ENCODE measurements at places on chromosomes 11 and 22.
A peak's percentile ranks its signal among the peaks of the same experiment; 100 is the strongest.

DNA sequence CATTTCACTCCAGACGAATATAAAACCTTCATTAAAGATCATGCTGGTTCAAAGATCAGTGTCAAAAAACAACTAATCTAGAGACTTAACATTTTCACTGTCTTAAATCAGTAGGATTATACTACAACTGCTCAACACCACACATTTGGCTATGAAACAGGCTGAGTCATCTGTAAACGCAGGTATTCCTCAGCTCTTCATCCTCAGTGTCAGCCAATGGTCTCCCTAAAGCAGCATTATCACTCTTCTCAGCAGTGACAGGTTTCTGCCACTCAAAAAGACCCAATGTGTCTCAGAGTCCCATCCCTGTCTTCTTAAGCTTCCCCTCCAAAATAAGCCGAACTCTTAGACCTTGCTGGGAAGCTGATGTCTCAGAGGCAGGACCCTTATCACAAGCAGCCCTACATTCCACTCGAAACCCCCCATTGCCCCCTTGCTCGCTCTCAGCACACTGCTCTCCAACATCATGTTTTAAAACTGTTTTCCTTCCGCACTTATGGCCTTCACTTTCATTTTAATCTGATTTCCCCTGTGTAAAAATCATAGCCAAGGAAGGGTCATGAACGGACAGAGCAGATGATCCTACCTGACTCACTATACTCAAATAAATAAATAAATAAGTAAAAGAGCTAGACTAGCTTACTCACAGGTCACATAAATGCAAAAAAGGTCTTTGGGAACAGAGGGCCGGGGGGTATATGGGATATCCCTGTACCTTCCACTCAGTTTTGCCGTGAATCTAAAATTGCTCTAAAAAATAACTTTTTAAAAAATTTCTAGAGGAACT, 23.0 kb downstream of the CDON start:
- DNase-seq = no peak

DNA sequence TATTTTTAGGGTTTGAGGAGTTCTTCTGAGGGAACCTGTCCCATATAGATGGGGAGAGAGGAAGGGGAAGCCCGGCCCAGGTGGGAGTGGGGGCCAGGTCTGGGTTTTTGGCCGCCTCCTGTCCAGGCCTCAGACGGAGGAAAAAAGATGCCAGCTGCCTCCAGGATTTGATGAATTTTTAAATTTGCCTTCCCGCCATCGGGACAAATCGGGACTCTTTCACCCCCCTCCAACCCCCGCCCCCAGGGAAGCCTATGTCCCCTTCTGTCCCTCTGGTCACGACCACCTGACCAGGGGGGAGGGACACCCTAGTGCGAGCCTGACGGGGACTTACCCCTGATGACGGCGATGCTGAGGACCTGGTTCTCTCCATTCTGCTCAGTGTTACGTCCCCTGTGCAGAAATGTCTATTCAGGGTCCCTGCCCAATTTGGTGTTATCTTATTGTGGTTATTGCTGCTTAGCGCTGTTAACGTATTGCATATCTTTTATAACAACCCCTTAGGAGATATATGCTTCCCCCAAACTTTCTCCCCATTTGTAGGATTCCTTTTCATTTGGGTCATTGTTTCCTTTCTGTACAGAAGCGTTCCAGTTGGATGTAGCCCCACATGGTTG, 115.9 kb upstream of the GRK3 start:
- peak; percentile 9 for DNase-seq

DNA sequence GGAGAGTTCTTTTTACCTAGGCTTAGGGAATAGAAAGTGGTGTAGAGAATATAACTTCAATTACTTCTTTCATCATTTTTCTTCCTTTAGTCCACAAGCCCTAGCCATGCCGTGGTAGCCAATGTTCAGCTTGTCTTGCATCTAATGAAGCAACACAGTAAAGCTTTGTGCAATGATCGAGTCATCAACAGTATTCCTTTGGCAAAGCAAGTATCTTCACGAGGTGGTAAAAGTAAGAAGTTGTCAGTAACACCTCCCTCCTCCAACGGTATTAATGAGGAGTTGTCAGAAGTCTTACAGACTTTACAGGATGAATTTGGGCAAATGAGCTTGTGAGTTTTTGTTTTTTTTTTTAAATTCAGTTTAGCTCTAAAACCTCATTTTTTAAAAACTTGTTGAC, 37.4 kb downstream of the CEP57 start:
- DNase-seq = no peak

- DNase-seq = no peak
Observed at GRCh38 chr22:45518580-45518991, 15.9 kb downstream of the FBLN1 start.

GRCh38 chr22:44279069-44279360, 33.7 kb downstream of the SHISAL1 start:
- DNase-seq = peak; percentile 83

DNA sequence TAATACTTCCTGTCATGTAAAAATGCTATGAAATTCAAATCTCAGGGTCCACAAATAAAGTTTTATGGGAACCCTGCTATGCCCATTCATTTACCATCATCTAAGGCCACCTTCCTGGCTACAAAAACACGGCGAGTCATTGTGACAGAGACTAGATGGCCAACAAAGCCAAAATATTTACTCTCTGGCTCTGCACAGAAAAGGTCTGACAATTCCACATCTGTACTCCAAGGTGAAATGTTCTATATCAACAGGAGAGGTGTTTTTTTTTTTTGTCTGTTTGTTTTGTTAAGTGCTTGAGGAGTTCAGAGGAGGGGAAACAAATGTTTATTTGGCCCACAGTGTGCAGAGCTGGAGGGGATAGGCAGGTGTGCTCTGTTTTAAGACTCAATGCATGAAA, 18.6 kb upstream of the TMA7B start:
- DNase-seq = peak; percentile 71

All from NCI-H146 (cell line).